ENCODE measurements at places on chromosomes 3 and 15.

GRCh38 chr15:90648137-90649070, 68.7 kb upstream of the BLM start:
- peak; percentile 74 for DNase-seq

- DNase-seq, result no peak
Observed at GRCh38 chr3:84275532-84275931, 683.3 kb upstream of the CADM2 start.

GRCh38 chr3:55511895-55512570, 24.9 kb upstream of the WNT5A start:
- no peak for DNase-seq

DNA sequence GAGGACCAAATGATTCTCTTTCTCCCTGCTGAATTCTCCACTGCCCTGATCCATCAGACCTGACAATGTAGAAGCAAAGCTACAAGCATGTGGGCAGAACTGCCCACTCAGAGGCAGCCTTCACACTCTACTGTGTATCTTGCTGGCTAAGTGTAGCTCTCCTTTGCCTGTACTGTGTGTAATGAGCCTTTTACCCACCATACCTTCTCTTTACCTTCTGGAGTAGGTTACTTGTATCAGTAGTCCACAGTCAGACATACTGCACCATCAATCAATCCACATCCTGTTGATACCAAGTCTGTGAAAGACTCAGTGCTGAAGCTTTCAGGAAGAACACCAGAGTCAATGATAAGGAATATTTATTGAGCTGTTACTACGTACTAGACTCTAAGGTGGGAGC, 440.7 kb upstream of the ARHGEF26 start:
- no peak for DNase-seq

- DNase-seq, result peak; percentile 82
Observed at GRCh38 chr15:29805043-29805707, 17.1 kb downstream of the TJP1 start.

DNA sequence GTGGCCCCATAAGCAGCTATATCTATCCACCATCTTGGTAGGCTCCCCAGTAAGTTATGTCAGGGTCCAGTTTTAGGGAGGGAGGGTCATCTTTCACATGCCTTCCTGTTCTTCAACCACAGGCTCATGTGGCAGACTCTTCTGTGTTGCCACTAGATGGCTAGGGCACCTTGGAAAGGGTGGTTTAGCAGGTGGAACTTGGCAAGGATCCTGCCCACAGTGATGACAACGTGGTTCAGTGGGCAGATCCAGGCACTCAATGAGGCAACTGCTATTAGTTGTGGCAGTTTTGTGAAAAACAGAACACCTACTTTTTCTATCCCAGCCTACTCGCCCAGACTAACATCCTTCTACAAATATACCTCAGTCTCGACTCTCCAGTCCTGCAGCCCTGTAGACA, 7.2 kb upstream of the RBP1 start:
- peak; percentile 27 for DNase-seq

GRCh38 chr3:152254041-152254440, 14.7 kb upstream of the MBNL1 start:
- DNase-seq, result no peak

DNA sequence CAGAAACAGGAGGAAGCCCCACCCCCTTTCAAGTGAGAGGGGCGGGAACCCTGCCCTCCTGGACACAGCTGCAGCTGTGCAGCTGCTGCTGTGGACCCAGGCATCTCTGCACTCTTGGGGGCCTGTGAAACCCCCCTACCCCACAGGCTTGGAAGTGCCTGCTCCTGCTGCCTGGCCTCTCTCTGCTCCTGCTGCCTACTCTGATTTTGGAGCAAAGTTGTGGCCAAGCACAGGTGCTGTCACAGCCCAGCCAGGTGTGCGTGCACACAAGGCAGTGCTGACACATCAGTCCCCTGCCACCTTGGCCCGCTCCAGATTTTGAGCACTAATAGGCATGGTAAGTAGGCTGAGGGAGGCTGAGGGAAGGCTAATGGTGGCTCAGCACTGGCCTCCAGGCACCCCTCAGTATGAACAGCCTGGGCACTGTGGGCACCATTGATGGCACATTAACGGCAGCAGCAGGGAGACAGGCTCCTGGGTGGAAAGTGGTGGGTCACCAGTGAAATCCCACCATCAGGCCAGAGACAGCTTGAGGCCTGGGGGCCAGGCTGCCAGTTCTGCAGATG, 890.9 kb downstream of the GBE1 start:
- no peak for DNase-seq

GRCh38 chr15:83692746-83693581, 39.0 kb downstream of the ADAMTSL3 start:
- no peak for DNase-seq

DNA sequence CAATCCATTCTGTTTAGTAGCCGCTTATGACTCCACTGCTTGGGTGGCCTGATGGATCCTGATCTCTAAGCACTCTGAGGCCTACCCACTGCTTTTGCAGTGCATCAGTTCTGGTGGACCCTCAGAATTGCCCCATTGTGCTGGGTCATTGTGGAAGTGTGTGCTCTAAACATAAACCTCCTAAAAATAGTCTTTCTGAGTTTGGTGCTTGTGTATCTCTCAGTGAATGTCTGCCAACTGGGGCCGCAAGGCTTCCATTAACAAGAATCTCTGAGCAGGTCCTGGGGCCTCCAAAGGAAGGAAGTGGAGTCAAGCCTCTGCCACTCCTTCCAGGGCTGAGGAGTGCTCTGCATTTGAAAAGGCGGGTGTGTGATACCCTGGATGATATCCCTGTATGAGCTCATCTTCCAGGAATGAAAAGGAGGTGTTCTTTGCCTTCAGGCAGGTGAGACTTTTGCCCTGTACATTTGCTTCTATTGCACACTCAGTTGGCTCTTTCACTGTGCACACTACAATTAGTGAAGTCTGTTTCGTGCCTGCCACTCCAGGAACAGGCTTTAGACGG, 80.0 kb upstream of the CACNA2D3 start:
- DNase-seq, result no peak

- DNase-seq, result no peak
Observed at GRCh38 chr3:172150913-172151650, 111.7 kb downstream of the FNDC3B start.

- no peak for DNase-seq
Observed at GRCh38 chr3:42066516-42067181, 24.5 kb upstream of the TRAK1 start.

- no peak for DNase-seq
Observed at GRCh38 chr15:70044168-70044567, 53.5 kb downstream of the TLE3 start.

All from head of caudate nucleus (tissue), 42 donors.